Activated CD8-positive, alpha-beta memory T cell treated with anti-CD3 and anti-CD28 coated beads for 48 hours (primary cell): ENCODE measurements at places on chromosomes 1 and 21.
A peak's percentile ranks its signal among the peaks of the same experiment; 100 is the strongest.

DNA sequence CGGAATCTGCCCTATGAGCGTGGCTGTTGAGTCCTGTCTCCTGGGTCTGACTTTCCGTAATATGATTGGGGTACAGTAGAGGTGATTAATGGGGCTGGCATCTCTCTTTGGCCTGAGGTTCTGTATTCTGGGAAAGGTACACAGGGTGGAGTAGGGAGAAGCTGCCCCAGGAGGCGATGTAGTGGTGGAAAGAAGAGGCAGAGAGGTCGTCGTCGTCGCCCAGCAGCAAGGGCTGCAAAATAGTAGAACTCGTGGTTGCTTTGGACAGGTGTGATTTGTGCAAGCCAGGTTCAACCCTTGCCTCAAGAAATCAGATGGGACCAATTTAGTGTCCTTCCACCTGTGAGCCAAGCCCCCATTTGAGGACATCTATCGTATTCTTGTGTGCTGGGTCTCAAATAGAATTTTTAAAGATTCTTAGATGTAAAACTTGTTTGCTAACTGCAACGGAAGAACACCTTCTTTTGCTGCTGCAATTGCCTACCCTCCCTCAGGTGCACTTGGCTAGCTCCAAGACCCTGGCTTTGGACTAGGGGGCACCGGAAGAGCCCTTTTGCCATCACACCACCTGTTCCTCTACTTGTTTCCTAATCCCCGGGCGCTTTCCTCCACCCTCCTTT is 1.3 kb upstream of the HMGN2 start:
- no peak for DNase-seq

GRCh38 chr1:192702212-192702902 is 66.4 kb downstream of the RGS13 start:
- DNase-seq: no peak

DNA sequence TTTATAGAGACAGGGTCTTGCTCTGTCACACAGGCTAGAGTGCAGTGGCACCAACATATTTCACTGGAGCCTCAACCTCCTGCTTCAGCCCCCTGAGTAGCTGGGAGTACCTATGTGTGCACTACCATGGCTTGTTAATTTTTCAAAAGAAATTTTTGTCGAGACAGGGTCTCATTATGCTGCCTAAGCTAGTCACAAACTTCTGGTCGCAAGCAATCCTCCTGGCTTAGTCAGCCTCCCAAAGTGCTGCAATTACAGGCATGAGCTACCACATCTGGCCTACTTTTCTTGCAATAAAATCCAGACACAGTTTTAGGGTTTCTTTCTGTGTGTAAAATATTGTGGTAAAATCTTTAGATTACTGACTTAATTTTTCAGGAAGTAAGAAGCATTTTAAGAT is 27.9 kb upstream of the NTPCR start:
- DNase-seq: no peak

DNA sequence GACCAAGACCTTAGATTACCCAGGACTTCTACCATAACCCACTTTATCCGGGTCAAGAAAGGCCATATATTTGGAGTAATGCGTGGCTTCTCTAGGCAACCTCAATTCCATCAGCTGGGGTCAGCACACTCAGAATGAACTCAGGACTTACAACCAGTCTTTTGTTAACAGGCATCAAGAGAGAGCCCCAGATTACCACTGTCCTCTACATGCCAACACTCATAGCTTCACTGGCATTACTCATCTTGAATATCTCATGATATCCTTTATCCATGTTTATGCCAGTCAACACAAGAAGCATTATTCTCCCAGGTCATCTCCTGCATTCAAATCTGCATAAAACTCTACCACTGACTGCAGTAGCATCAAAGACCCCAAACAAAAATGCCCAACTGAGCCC is 6.6 kb upstream of the FCGR2A start:
- no peak for DNase-seq

GRCh38 chr1:61539720-61540462 is 185.1 kb downstream of the TM2D1 start:
- DNase-seq: no peak

DNA sequence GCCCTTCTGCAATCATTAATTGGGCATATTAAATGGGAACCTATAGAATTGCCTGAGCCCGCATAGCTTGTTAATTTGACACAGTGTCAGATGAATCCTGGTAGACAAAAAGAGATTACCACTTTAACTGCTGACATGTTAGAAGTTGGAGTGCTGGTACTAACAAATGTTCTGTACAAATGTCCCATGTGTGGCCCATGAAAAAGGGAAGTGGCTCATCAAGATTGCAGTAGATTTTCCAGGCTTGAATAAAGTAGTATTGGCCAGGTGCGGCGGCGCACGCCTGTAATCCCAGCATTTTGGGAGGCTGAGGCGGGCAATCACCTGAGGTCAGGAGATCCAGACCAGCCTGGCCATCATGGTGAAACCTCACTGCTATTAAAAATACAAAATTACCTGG is 45.6 kb downstream of the GNPAT start:
- no peak for DNase-seq

- no peak for DNase-seq
These were observed 132.4 kb downstream of the PROX1 start for GRCh38 chr1:214120191-214120590.

GRCh38 chr1:35220976-35221375 is 28.0 kb upstream of the SFPQ start:
- DNase-seq: no peak

DNA sequence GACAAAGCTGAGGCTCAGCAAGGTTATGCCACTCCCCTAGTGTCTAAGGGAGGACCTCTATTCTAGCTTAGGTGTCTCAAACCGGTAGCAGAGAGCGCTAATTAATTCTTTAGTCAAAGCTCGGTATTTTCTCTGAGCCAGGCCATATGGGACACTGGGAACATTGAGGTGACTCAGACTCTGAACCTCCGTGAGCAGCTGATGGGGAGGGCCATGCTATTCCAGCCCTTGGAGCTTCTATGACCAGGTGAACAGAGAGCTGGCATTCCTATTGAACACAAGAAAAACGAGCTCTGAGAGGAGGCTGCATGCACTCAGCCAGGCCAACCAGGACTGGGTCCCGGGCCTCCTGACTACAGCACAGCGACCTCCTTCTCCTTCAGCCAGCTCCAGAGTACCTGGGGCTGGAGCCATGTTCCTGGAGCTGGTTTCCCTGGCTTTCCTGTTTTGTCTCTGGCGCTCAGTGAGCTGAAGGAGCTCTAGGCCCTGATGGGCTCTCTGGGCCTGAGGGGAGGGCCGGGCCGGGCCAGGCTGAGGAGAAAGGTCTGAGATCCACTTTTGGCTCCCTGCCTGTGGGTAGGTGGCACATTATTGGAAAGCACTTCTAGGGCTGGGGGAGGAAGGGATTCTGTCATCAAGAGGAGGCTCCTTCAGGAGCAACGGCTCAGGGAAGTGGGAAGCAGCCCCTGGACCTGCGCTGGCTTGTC is 37.0 kb downstream of the SLC9A1 start:
- DNase-seq: no peak

DNA sequence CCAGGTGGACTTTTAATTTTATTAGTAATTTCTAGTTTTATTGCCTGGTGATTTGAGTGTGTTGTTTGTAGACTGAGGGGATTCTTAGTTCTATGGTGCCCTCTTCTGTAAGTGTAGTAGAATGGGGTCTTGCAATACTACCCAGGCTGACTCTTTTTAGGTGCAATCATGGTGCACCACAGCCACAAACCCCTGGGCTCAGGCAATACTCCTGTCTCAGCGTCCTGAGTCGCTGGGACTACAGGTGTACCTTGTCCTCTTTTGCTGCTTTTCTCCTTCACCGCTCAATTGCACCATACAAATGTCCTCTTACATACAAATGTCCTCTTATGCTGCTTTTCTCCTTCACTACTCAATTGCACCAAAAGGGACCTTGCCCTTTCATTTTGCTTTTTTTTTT is 43.1 kb downstream of the SCP2 start:
- DNase-seq: no peak

- no peak for DNase-seq
These were observed 3.4 kb downstream of the ZBTB21 start for GRCh38 chr21:42006765-42007164.

GRCh38 chr21:34836103-34836932 is 167.5 kb downstream of the CLIC6 start:
- no peak for DNase-seq

DNA sequence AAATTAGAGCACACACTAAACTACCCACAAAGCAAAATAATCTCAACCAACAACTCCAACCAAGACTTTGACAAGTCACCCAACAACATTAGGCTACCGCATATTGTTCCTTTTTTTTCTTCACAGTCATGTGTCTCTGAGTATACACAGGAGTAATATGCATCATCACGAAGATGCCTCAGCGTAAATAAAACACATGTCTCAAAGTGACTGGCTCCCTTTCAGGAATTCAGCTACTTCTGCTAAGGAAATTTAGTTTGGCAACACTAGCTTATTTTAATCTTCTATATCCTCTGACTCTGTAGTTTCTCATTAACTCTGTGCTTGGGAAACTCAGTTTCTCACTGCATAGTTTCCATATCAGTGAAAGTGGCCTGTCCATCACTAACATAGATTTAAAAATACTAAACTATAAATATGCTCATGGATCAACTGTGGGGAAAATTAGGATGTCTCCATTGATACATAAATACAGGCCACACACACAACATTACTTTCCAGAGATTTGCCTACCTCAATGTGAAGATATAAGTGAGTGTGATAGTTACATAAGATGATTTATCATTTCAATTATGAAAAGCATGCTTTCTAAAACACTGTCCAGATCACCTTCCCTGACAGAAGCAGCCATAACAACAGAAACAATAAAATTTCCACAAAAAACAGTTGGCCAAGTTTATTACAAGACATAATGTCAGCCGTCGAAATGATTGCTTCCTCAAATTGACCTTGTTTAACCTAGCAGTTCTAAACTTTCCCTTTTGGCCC is 113.2 kb downstream of the PTGER3 start:
- no peak for DNase-seq

- DNase-seq: no peak
These were observed 84.3 kb downstream of the PTGS2 start for GRCh38 chr1:186595969-186596368.

GRCh38 chr1:9455487-9456234 is 83.6 kb upstream of the SLC25A33 start:
- DNase-seq: peak; percentile 18

- DNase-seq: no peak
These were observed 25.0 kb downstream of the CD55 start for GRCh38 chr1:207346513-207346912.

DNA sequence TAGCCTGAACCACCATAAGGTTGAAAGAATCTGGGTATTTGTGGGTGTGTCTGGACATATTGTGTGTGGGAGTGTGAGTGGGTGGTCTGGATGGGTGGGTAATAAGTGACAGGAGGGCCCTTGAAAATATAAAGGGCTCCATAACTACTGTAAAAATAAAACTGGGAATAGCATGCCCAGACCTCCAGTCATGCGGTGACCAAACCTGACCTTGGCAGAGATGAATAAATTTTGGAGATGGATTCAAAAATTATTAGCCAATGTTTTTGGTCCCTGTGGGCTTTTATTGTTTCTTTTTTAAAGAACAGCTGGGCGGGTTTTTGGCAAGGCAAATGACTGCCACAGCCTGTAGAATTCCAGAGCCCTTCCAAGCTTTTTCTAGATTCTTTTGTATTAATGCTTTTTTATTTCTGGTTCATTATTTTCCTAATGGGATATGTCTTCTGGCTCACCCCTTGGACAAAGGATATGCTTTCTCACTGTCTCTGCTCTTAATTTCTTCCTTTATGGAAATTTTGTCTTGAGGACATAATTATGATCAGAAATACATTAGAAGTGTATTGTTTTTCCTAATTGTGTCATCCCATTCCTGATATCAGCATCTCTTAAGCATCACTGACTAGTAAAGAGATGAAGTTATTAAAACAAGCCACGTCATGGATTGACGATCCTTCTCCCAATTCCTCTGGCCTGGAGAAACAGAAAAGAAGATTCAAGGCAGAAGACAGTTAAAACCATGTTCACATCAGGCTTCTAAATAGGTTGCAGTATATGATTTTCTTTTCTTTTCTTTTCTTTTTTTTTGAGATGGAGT is 69.5 kb downstream of the NTMT2 start:
- no peak for DNase-seq

DNA sequence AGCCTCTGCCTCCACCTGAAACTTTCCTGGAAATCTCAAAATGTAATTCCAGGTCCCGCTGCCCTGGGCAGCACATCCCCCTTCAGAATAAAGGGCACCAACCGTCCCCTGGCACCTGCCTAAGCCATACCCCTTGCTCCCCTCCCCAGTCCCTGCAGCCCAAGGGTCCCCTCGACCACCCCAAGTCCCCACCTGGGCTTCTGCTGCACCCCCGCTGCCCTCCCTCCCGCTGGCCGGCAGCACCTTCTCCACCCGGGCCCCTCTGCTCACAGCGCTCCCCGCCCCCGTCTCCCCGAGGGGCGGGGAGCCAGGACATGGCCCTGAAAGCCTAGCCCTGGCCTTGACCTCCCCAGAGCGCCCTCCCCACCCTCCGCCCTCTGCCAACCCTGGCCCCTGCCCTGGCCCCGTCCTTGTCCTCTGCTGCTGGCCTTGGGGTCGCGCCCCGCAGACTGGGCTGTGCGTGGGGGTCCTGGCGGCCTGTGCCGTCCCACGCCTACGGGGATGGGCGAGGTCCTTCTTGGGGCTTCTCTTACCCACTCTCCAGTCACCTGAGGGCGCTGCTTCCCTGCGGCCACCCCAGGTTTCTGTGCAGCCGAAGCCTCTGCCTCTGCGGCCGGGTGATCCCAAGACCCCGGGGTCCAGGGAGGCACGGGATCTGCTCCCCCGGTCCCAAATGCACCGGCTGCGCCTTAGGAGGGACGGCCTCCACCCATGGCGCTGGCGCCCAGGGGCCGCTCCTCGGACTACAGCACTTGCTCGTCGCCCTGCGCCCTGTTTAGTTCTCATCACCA is 41.7 kb downstream of the WDR4 start:
- DNase-seq: no peak

DNA sequence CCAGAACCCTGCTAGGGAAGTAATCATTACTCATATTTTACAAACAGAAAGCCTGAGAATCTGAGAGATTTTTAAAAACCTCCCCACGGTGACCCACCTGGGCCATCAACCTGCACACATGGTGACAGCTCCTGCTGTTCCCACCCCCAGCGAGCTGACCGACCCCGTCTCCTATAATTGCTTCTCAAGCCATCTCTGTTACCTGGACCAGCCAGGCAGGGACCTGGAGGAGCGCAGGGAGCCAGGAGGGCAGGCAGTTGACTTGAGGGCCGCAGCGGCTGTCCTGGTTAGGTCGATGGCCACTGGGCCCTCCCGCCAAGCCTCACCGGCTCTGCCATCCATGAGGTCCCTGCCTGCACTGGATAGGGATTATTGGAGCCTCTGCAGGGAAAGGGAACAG is 7.7 kb downstream of the TFF2 start:
- DNase-seq: no peak

DNA sequence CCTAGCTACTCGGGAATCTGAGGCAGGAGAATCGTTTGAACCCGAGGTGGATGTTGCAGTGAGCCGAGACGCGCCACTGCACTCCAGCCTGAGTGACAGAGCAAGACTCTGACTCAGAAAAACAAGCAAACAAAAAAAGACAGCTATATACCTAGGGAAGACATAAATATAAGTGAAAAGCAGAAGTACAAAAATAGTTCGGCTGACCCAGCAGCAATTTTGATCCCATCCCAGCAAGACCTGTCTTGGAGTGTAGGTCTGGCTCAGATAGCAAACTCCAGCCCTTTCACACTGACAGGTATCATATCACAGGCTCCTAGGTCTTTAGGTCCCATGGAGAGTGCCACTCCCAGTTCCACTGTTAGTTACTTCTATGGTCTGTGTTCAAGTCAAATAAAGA is 14.6 kb downstream of the MTX1 start:
- DNase-seq: no peak

GRCh38 chr1:17873007-17873675 is 118.0 kb downstream of the ACTL8 start:
- no peak for DNase-seq

- DNase-seq: no peak
These were observed 149.3 kb downstream of the AK5 start for GRCh38 chr1:77430966-77431690.
